ENCODE measurements at places on chromosomes 7 and 10.

DNA sequence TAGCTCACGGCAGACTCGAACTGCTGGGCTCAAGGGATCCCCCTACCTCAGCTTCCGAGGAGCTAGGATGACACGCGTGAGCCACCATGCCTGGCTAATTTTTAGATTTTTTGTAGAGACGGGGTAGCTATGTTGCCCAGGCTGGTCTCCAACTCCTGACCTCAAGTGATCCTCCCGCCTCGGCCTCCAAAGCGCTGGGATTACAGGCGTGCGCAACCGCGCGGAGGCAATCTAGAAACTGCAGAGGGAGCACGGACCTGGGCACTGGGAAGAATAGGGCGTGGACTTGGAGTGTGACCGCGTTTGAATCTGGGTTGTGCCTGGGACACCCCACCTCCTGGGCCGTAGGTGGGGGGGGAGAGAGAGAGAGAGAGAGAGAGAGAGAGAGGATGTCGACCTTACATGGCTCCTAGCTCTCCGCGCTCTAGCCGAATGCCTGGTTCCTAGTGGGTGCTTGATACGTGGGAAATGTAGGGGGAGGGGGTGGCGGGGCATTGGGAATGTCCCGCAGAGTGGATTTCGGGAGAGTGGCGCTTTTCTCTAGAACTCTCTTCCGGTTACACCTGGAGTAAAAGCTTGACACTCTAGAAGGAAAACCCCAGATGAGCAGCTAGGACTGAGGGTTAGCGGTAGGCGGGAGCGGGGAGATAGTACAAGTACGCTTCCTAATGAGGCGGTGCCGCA is 1.2 kb upstream of the MAP3K8 start:
- DNase-seq = no peak

GRCh38 chr7:54260941-54261371 is 281.2 kb upstream of the VSTM2A start:
- no peak for DNase-seq

GRCh38 chr10:122665329-122665860 is 34.3 kb downstream of the C10orf120 start:
- DNase-seq = no peak

GRCh38 chr7:123208793-123209192 is 9.0 kb upstream of the SLC13A1 start:
- DNase-seq = no peak

DNA sequence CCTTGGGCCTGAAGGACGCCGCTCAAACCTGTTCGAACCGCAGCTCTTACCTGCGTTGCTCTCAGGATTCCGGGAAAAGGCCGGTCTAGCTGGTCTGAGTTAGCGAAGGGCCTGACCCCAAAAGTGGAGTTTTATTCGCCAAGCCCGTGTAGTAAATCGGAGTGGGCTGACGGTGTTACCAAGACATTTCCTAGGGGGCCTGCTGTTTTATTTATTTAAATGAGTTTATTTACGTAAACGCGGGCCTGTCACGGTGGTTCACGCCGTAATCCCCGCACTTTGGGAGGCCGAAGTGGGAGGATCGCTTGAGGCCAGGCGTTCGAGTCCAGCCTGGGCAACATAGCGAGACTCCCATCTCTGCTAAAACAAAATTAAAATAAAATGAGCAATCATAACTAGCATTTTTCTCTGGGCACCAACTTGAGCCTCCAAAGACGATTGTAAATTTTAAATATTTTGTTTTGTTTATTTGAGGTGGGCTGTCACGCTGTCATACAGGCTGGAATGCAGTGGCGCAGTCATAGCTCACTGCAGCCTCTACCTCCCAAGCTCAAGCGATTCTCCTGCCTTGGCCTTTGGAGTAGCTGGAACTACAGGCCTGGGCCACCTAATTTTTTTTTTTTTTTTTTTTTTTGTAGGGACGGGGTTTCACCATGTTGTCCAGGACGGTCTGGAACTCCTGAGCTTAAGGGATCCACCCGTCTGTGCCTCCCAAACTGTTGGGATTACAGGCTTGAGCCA is 903 bp downstream of the ZNF655 start:
- no peak for DNase-seq

DNA sequence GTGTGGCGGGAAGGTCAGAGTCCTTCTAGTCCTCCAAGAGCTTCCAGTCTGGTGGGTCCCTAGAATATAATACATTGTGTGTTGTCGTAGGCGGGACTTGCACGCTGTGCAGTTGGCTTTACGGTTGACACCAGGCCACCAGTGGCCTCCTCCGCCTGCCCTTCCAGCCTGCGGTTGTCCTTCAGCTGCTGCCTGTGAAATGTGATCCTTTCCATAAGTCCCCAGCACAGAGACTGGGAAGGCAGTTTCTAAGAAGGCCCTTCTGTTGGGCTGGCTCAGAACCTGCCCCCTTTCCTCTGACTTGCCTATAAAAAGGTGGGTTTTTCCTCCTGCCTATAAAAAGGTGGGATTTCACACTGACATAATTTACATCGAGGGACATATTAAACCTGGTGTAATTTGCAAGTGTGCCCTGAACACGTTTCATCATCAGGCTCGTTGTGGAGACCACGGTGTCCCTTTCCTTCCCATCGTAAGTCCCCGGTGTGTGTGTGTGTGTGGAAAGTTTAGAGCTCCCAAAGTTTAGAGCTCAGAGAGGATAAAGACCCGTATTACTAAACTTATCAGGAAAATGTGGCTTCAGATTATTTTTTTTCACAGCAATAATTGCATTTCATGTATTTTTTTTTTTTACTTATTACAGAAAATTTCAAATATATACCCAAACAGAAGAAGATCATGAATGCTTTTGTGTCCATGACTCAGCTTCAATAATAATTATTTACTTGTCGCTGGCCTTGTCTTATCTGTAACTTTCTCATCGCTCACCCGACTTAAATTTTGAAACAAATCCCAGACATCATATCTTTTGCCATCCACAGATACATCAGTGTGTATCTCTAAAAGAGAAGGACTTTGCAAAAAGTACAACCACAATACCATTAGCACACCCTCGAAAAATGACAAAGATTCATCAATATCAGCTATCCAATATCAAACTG is 45.1 kb downstream of the CUX1 start:
- no peak for DNase-seq

DNA sequence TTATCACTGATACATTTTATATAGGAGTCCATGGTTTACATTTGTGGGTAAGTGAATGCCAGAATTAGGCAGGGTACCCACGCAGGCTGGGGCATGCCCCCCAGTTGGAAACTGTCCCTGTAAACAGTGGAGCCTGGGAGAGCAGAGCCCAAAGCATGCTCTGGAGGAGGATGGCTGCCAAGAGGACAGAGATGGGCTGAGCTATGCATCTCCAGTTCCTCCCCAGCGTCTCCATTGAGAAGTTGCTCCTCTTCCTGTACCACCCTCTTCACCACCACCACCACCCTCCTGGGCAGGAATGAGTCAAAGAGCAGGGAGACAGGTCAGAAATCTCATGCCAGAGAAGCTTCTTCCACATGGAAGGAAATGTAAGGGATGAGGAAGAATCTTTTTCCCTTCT is 67.7 kb upstream of the KMT2E start:
- DNase-seq = no peak

DNA sequence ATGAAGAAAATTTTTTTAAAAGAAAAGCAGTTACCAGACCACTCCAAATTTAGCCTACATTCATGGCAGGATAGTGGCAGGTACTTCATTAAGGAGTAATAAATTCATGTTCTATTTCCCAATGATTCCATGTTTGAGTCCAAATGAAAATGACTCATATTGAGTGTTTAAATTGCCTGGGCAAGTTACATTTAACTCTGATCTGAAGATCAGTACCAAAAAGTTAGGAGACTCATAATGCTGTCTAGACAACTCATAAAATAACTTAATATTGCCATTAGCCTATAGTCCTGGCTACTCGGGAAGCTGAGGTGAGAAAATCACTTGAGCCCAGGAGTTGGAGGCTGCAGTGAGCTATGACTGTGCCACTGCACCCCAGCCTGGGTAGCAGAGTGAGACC is 13.0 kb downstream of the BRAF start:
- no peak for DNase-seq

- DNase-seq = no peak
Observed at GRCh38 chr7:103951311-103951710, 38.1 kb downstream of the RELN start.

All from AG08396 (cell line).